ENCODE measurements at places on chromosomes 6 and 20. TPM values are rescaled to one million over a fixed set of nuclear protein-coding genes. Genes with fewer than 3 reads are reported as not detected.

GRCh38 chr6:37480118-37480736, 19.5 kb downstream of the CCDC167 start:
- no peak for DNase-seq

SLC24A3 gene
- 1.8 TPM for total RNA-seq

OR12D3 gene
- total RNA-seq, result not detected

B3GALT4 gene
- 11.1 TPM for total RNA-seq

DNA sequence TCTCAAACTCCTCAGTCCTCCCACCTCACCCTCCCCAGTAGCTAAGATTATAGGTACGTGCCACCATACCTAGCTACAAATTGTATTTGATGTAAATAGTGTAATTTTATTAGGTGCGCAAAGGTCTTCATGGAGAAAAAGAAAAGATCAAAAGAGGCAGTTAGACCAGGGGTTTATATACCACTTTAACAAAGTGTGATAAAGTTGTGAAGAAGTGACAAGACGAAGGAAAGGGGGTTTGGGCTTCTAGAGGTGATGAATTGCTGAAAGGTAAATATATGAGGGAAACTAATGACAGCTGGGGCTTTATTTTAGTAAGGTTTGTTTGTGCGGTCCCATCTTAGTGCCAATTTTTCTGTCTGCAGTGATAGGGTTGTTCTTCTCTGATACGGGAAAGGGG, 105.3 kb downstream of the CD24 start:
- no peak for DNase-seq

GRCh38 chr6:100281471-100281901, 183.2 kb downstream of the SIM1 start:
- no peak for DNase-seq

- DNase-seq, result no peak
Measured at GRCh38 chr20:43477619-43478018, 19.9 kb downstream of the SRSF6 start.
